ENCODE measurements at places on chromosomes 3 and 15.

DNA sequence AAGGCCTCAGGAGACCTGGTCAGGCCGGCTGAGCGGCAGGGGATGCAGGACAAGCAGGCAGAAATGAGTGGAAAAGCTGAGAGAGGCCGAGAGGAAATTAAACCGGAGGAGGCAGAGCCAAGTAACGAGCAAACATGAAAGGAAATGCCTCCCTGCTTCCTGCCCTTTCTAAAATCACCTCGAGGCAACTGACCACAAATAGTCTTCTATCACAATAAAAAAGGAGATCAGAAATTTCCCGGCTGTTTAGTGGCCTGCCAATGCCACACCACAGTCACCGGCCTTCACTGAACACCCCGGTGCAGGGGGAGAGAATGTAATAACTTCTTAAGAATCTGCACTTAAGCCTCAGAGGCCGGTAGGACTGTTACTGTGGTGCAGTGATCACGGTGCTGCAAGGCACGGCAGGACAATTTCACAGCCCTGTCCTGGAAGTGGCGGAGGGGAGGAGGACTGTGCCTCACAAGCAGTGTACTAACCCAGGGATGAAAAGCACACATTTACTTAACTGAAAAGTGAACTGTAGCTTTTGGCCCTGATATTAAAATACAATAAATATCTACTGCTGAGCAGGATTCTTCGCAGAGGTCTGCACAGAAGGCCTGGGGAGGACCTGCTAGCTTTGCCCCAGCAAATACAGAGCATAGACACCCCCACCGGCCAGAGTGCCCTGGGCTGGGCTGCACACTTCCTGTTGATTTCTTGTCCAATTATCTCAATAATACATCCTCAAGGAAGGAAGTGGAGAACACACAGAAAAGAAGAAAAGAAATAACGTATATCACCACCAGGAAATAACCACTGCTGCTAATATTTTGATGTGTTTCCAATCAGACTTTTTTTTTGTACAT is 183.5 kb upstream of the NSMCE3 start:
- no peak for DNase-seq

- DNase-seq = no peak
Observed at GRCh38 chr3:188404701-188405100, 250.7 kb downstream of the LPP start.

GRCh38 chr3:117145677-117146076 is 436.1 kb downstream of the TUSC7 start:
- DNase-seq = no peak

GRCh38 chr3:159832024-159832423 is 156.6 kb upstream of the IL12A start:
- DNase-seq = peak; percentile 30

GRCh38 chr15:101258238-101259144 is 6.6 kb upstream of the CHSY1 start:
- DNase-seq = peak; percentile 62

DNA sequence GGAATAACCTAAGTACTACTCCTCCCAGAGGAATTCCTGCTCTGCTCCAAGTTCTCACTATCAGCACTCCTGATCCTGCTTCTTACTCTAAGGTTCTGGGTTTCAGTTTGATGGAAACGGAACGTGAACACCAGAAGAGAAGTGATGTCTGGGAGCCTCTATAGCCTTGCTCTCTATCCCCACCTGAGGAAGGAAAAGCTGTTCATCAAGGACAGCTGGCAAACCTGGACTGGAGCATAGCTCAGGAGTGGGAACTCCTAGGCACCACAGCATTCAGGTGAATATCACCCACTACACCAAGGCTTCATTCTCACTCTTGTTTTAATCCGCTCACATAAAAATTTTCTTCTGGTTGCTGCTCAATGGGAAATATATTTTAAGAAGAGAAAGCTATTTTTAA is 13.0 kb upstream of the CADPS start:
- no peak for DNase-seq

DNA sequence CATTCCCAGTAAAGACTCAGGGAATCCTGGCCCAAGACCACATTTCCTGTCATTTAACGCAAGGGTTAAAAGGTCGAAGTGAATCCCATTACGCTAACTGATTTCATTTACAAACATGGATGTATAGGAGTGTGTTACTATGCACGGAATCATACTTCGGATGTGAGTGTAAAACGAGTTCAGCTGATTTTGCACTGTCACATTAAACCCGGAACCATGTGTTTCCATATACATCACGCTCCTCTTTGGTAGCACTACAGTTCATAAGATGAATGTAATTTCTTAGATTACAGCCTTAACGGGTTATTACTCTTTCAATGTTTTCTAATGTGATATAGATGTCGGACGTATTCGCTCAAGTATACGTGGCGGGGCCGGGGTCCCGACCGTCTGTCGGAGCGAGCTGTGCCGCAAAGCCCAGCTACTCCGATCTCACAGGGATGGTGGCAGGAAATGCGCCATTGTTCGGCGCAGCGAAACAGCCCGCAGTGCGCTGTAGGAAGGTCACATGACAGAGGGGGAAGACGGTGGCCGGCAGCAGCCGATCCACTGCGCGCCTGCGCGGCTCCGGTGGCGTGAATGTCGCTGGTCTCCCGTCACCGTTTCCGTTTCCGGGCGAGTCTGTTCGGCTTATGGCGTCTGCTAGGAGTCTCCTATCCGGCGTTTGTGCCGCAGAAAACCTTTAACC is 97.3 kb downstream of the NPAP1 start:
- DNase-seq = no peak

GRCh38 chr3:127902486-127902885 is 12.5 kb upstream of the KBTBD12 start:
- no peak for DNase-seq

DNA sequence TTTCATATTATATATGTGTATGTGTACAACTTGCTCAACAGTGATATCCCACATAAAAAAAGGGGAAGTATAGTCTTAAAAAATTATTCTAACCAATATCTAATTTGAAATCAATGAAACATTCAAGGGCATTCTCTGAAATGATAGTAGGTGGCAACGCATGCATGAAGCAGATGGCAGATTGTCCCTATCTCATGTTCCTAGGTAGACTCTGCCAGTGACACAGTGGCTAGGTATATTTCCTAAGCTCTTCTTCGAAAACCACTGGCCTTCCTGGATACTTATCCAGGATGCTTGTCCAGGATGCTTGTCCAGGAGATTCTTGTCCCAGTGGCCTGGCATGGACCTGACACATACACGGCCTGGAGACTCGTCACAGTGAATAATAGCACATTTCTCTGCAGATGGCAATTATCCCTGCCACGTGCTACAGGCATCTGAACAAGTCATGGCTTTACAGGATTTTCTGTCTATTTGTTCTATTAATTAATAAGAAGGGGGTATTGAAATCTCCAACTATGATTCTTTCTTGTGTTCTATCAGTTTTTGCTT is 54.9 kb downstream of the OCA2 start:
- DNase-seq = no peak

- no peak for DNase-seq
Observed at GRCh38 chr3:170429050-170429449, 10.4 kb downstream of the CLDN11 start.

DNA sequence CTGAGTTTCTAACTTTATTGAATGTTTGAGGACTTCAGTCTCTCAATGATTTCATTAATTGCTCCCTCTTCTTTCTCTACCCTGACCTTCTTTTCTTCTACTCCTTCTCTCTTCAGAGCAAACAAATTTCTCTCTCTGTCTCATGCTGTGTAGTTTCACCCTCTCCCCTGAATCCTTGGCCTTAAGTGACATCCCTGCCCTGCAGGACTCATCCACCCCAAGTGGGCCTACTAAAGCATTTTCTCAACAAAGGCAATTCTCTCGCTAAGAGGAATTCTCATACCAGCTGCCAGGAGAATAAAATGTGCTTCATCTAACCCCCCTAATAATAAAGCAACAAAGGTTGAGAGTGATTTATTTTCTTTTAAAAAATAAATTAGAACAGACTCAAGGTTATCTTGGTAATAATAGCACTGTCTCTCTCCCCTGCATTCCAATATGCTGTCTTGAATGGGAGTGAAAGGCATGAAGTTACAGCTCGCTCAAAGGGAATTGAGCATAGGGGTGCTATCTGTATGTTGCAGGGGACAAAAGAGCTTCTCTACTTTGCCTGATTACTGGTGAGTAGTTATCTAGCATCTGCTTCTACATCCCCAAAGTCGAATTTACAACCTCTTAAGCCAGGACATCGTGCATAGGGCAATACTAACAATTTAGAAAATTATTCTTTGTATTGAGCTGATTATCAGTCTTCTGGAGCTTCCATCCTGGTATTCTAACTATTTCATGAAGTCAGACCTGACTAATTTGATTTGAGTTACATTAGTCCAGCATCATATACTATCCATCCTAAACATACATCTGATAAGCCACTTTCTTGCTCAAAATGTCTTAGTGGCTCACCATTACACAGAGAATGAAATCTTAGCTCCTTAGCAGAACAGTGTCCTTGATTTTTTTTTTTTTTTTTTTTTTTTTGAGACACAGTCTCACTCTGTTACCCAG is 76.9 kb upstream of the DNAJC19 start:
- no peak for DNase-seq

DNA sequence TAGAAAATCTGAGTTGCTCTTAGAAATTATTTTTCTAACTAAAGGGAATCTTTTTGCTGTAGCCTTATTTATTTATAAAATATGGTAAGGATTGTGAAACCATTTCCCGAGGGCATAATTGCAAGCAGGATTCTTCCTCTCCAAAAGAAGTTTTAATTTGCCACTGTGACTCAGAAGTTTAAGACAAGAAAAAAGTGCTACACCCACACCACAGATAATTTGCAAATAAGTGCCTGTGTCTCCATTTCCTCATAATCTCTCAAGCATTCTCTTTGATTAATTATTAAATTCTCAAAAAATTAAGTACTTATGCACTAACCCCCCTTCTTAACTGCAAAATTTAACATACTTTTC is 43.6 kb downstream of the RASA2 start:
- DNase-seq = no peak

DNA sequence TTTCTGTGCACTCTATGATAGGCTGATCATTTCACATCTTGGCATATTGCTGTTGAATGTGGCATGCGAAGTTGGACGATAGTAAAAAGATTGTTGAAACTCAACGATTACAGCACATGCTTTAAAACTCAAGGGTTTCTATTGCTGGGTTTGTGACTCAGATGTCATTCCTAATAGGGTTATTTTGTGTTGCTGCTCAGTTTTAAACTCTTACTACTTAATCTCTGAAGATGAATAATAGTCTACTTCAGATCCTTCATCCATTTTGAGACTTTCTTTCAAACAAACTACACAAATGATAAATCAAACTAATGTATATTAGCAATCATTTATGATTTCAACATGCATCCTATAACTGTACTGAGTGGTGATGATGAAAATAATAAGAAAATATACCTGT is 71.3 kb upstream of the MBNL1 start:
- no peak for DNase-seq

DNA sequence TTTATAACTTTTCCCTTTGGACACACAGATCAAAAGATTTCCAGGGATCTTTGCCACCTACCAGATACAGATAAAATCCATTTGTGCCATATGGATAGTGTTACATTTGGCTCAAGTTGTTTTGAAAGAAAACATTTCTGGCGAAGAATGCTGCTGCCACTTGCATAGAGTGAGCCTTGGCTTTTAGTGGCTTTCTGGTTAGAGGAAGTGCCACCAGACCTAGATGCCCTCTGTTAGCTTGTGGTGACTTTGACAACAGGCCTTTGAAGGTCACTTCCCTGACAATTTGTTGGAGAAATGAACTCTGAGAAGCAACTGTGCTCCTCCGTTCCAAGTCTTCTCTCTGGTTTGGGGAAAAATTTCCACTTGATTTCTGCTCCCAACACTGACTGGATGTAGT is 158.0 kb downstream of the CHST2 start:
- no peak for DNase-seq

- no peak for DNase-seq
Observed at GRCh38 chr3:75906555-75907112, 121.3 kb upstream of the ZNF717 start.

- no peak for DNase-seq
Observed at GRCh38 chr3:48989126-48989795, 780 bp upstream of the P4HTM start.

DNA sequence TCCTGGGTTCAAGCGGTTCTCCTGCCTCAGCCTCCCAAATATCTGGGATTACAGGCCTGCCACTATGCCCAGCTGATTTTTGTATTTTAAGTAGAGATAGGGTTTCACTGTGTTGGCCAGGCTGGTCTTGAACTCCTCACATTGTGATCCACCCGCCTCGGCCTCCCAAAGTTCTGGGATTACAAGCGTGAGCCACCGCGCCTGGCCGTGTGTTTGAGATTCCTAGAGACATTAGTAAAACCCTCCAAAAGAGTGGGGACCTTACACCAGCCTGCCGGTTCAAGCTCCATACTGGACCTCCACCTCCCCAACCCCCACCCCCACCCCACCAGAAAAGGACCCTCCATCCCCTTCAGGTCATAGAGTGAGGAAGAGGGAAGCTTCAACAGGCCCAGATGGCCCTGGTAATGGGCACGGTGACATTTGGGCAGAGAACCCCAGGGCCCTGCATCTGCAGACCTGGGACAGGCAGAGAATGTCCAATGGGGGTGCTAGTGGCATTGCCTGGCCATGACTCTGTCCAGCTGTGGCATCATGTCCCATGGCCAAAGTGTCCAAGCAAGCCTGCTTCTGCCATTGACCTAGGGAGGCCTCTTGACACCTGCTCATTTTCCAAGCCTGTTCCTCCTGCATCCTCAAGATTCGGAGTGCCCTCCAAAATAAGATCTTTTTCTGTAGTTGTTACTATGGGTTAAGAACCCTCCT is 108.9 kb upstream of the KLF13 start:
- no peak for DNase-seq

DNA sequence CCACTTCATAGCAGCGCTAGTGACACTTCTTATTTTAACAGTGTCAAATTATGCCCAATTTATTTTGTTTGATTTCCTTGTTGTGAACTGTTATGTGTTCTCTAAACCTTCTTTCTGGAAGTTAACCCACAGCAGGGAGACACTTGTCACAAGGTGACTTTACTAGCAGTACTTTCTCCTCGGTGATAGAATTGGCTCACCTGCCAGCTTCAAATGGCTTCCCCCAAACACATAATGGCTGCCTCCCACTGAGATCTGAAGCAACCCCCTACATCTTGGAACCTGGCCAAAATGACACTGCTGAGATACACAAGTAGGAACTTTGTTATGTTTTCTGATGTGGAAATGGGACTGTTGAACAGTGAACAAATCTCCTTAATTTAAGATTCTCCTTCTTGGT is 238.8 kb upstream of the DPH6 start:
- no peak for DNase-seq

GRCh38 chr15:58629625-58630024 is 119.9 kb downstream of the ADAM10 start:
- DNase-seq = no peak

GRCh38 chr3:151327571-151328198 is 1.7 kb downstream of the P2RY13 start:
- DNase-seq = peak; percentile 18

GRCh38 chr3:66261355-66261754 is 40.6 kb downstream of the SLC25A26 start:
- DNase-seq = no peak

DNA sequence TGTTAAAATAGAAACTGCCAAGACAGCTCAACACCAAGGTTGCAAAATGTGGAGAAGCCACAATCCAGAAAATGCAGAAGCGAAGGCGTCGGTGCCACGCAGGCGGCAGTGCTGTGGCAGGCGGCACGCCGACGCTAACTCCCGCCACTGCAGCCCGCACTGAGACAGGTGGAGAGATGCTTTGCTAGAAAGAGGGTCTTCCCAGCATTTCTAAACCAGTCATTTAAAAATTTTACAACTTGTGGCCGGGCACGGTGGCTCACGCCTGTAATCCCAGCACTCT is 23.2 kb downstream of the CYFIP1 start:
- DNase-seq = no peak
